Activated CD4-positive, alpha-beta T cell treated with anti-CD3 and anti-CD28 coated beads, Interleukin-2, amount 10 ng/mL, durations not matched to agents 24 days and 14 days (primary cell): ENCODE measurements at places on chromosomes 6 and 20. TPM values are rescaled to one million over a fixed set of nuclear protein-coding genes. Genes with fewer than 3 reads are reported as not detected.
A peak's percentile ranks its signal among the peaks of the same experiment; 100 is the strongest.

SPATS1 gene
- total RNA-seq = not detected in 2 replicates

- no peaks in the 10 kb centered on the region for H3K36me3 ChIP-seq
- no peak overlapping the region for H3K27ac ChIP-seq
- H3K27me3 ChIP-seq = peaks cover 3% of the 10 kb centered on the region
- no peak overlapping the region for H3K4me3 ChIP-seq
- DNase-seq = no peak
- peaks cover 18% of the 10 kb centered on the region for H3K4me1 ChIP-seq
Observed at GRCh38 chr6:155041741-155042279, 46.7 kb downstream of the TIAM2 start.

DNA sequence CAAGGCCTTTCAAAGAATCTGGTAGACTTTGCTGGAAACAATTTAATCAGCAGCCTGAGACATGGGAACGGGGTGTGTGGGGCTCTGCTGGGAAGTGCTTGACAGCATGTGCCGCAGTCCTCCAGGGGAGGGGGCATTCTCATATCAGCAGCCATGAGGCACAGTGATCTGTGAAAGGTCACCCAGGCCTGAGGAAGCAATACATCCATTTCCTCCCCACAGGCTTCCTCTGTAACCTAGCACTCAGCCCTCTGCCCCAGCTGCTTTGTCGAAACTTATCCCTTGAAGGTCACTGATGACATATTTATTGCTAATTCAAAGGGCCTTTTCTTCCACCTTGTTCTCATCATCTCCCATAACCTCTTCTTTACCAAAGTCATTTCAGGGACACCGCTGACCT, 103.3 kb downstream of the TNFAIP3 start:
- H3K4me3 ChIP-seq = no peak overlapping the region
- no peaks in the 10 kb centered on the region for H3K27me3 ChIP-seq
- peak overlapping the region; percentile 75 for H3K27ac ChIP-seq
- peaks cover 68% of the 10 kb centered on the region for H3K4me1 ChIP-seq

DNA sequence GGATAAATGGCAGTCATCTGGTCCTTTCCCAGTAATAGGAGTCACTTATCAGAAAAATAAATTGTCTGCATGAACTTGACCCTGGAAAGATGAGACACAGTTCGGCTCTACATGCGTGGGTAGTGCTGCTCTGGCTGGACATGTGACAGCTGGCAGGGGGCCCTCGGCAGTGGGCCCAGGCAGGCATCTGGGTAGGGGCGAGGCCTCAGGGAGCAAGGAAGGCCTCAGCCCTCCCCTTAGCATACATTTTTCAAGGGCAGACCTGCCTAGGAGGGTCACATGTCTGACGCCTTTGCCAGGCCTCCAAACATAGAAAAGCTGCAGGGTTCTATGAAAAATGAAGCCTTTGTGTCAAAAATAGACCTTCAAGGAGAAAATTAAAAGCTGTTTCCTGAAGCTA, 12.8 kb upstream of the ILRUN start:
- H3K27ac ChIP-seq = no peak overlapping the region
- H3K27me3 ChIP-seq = no peaks in the 10 kb centered on the region
- DNase-seq = no peak
- peaks cover 4% of the 10 kb centered on the region for H3K4me1 ChIP-seq
- H3K36me3 ChIP-seq = no peaks in the 10 kb centered on the region
- no peak overlapping the region for H3K4me3 ChIP-seq

- H3K27me3 ChIP-seq = peaks cover 8% of the 10 kb centered on the region
- no peak for DNase-seq
- H3K4me3 ChIP-seq = no peak overlapping the region
- no peaks in the 10 kb centered on the region for H3K36me3 ChIP-seq
- H3K4me1 ChIP-seq = no peaks in the 10 kb centered on the region
- no peak overlapping the region for H3K27ac ChIP-seq
Observed at GRCh38 chr6:24307881-24308280, 50.0 kb downstream of the DCDC2 start.
